Activated naive CD8-positive, alpha-beta T cell treated with anti-CD3 and anti-CD28 coated beads, Interleukin-2, amount 50 U/mL, for 16 hours (primary cell): ENCODE measurements at places on chromosomes 5 and 9.

DNA sequence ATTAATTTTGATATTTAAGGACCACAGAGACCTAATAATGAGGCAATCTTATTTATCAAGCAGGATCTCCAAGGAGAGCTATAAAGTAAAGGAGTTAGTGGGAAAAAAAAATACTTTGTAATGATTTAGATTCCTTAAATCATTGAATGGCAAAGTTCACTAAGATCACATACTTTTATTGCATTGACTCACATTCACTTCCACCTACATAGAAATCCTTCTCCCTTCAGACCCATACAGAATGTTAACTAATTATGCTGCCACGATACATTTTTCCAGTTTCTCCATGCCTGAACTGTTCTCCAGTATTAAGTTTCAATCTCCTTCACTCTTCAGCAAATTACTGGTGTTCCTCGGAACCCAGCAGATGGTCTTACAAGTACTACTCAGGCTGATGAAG, 388.7 kb downstream of the EFNA5 start:
- DNase-seq = no peak

DNA sequence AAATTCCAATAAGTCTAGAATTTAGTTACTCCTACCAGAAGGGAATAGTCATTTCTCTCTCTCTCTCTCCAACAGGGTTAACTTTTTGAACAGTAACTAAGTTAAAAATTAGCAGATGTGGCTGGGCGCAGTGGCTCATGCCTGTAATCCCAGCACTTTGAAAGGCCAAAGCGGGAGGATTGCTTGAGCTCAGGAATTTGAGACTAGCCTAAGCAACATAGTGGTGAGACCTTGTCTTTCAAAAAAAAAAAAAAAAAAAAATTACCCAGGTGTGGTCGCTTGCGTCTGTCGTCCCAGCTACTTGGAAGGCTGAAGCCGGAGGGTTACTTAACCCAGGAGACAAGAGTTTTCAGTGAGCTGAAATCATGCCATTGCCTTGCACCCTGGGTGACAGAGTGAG, 639.7 kb downstream of the PTPRD start:
- no peak for DNase-seq

DNA sequence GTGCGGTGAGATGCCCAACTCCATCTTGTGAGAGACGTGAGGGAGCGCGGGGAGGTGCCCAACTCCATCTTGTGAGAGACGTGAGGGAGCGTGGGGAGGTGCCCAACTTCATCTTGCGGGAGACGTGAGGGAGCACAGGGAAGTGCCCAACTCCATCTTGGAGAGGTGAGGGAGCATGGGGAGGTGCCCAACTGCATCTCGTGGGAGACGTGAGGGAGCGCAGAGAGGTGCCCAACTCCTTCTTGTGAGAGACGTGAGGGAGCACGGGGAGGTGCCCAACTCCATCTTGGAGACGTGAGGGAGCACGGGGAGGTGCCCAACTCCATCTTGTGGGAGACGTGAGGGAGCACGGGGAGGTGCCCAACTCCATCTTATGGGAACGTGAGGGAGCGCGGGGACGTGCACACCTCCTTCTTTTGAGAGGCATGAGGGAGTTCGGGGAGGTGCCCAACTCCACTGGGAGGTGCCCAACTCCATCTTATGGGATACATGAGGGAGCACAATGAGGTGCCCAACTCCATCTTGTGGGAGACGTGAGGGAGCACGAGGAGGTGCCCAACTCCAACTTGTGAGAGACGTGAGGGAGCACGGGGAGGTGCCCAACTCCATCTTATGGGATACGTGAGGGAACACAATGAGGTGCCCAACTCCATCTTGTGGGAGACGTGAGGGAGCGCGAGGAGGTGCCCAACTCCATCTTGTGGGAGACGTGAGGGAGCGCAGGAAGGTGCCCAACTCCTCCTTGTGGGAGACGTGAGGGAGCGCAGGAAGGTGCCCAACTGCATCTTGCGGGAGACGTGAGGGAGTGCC, 235.4 kb downstream of the CACNA1B start:
- no peak for DNase-seq

- no peak for DNase-seq
Observed at GRCh38 chr5:128303593-128303992, 220.0 kb downstream of the SLC12A2 start.

DNA sequence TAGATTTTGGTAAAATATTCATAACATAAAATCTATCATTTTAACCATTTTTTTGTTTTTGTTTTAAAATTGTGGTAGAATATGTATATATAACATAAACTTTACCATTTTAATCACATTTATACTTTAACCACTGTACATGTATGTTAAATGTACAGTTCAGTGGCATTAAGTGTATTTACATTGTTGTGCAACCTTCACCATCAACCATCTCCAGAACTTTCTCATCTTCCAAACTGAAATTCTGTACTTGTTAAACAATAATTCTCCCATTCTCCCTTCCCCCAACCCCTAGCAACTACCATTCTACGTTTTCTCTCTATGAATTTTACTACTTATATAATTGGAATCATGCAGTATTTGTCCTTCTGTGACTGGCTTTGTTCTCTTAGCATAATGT, 11.6 kb downstream of the ANKHD1 start:
- DNase-seq = no peak

DNA sequence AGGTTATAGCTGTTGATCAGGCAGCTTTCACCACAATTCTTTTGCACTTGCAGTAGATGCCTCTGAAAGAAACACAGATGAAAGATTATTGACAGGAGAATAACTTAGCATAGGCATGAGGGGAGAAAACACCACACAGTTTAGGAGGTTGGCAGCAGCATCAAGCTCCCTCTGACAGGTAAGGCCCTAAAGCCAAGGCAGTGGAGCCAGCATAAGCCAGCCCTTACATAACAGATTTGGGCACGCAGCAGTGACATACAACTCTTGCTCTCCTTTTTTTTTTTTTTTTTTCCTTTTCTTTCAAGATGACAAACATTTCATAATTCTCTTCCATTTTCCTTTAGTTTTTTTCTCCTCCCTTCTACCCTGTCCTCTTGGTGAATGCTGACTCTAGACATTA, 257.6 kb upstream of the ADAMTSL1 start:
- no peak for DNase-seq

DNA sequence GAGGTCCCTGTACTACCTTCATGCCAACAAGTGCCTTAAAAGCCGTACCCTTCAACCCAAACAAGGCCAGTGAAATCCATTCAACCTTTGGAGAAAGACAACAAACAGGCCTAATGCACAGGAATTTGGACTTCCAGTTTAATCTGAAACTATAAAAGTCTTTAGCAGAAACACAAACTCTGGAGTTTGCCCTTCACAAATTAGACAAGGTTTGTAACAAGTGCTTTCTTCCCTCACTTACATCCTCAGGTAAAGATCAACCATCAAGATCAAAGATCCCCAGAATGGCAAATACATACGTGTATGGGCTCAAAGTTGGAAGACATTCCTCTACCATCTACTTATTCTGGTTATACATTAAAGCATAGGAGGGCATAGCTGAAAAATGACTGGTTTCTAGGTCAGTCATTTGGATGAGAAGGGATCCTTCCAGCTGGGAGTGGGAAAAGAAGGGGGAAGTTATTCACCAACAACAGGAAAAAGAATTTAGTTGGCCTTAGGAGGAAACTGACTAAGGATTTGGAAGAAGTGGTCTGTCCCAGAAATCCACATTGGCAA, 2.0 kb downstream of the DAB2 start:
- no peak for DNase-seq

DNA sequence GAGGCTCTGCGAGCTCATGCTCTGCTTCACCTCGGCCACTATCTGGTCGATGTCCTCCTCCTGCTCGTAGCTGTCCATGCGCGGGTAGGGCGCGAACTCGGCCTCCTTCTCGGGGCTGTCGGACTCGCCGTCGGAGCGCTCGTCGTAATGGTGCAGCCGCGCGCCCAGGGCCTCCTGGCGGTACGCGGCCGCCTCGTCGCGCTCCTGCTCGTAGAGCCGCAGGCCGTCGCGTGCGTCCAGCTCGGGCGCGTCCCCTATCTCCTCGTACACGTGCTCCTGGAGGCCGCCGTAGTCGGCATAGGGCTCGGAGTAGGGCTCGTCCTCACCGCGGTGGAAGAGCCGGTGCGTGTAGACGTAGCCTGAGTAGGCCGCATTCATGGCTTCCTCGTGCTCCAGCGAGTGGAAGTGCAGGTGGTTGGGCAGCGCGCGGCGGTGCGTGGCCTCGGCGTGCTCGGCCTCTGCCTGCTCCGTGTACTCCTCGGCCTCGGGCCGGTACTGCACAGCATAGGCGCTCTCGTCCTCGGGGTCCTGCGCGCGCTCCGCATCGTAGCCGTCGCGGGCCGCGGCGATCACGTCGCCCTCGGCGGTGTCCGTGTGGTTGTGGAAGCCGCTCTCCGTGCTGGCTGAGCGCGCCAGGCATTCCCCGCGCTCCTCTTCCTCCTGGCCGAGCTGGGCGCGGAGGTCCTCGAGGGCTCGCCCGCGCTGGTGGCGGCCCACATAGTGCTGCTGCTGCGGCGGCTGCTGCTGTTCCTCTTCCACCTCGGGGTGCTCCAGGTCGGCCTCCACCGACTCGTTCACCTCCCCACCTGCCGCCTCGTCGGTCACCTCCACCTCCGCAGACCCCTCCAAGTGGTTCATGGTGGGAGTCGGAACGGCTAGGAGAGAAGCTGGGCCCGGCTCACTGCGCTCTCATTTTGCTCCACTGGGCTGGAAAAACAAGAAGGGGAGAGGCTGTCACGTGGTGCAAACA, 155.5 kb downstream of the APBA1 start:
- DNase-seq = no peak

DNA sequence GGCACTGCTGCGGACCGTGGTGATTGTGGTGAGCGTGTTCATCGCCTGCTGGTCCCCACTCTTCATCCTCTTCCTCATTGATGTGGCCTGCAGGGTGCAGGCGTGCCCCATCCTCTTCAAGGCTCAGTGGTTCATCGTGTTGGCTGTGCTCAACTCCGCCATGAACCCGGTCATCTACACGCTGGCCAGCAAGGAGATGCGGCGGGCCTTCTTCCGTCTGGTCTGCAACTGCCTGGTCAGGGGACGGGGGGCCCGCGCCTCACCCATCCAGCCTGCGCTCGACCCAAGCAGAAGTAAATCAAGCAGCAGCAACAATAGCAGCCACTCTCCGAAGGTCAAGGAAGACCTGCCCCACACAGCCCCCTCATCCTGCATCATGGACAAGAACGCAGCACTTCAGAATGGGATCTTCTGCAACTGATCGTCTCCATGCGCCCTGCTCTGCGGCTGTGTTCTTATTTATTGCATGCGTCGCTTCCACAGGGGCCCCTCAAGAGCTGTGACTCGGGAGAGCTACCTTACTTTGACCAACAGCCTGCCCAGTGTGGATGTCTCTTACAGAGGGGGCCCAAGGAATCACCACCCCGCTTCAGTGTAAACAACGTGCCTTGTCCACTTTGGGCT, 10.8 kb downstream of the S1PR3 start:
- no peak for DNase-seq

- no peak for DNase-seq
Observed at GRCh38 chr5:133817456-133817855, 151.0 kb downstream of the C5orf15 start.

DNA sequence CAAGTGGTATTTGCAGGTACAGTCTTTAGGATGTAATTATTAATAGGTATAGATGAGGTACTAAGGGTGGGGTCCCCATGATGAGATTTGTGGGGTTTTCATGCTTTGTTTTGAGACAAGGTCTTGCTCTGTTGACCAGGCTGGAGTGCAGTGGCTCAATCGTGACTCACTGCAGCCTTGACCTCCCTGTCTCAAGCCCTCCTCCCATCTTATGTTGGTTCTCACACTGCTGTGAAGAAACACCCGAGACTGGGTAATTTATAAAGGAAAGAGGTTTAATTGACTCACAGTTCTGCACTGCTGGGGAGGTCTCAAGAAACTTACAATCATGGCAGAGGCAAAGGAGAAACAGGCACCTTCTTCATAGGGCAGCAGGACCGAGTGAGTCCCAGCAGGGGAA, 217.5 kb downstream of the CDK5RAP2 start:
- DNase-seq = no peak

GRCh38 chr9:99076483-99077171, 28.3 kb upstream of the TGFBR1 start:
- no peak for DNase-seq

DNA sequence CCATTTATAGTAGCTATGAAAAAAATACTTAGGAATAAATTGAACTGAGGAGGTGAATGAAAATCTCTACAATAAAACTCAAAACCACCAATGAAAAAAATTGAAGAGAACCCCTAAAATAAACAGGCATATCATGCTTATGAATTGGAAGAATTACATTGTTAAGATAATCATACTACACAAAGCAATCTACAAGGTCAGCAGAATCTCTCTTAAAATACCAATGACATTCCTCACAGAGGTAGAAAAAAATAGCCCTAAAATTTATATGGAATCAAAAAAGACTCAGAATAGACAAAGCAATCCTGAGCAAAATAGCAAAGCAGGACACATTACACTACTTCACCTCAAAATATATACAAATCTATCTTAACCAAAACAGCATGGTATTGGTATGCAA, 23.2 kb downstream of the PRDM9 start:
- DNase-seq = no peak

DNA sequence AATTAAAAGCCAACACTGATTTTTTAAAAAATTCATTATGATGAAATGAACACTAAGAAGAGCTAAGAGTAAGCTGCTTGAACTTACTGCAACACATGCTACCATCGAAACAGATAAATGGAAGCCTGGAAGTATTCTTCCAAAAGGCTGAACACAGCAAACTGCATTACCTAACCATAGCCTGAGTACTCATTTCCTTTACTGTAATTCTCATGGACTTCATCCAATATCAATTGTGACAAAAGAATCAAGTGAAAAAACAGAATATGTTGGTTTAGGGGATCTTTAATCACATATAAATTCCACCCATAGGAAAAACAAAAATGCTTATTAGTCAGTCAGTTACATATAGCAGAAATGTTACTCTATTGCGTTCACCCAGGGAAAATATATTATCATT, 68.5 kb downstream of the DROSHA start:
- no peak for DNase-seq

GRCh38 chr5:142235870-142236672, 88.8 kb downstream of the SPRY4 start:
- no peak for DNase-seq

- no peak for DNase-seq
Observed at GRCh38 chr5:56095579-56096102, 100.9 kb upstream of the IL6ST start.

DNA sequence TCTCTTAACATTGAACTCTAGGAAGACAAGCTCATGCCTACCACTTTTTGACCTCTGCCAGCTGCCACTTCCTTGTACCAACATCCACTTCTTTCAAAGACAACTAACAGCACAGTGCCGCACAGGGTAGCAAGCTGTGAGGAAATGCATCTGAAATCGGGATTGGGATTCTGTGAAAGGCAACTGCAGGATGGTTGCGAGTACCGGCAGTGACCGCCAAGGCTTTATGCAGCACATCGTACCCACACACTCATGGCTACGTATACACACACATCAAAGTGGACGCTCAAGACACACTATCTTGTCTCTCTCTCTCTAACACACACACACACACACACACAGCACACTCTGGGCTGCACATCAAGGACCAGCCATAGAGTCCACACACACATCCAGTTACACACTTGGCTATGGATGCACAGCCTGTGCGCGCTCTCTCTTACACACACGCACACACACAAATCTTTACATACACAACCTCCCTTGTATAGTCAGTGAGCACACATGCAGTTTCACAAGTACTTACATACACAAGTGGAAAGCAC, 964 bp downstream of the HTR4 start:
- DNase-seq = no peak

- DNase-seq = no peak
Observed at GRCh38 chr5:135505973-135506372, 29.8 kb downstream of the NEUROG1 start.
